ENCODE measurements at places on chromosomes 13 and 19. TPM values are rescaled to one million over a fixed set of nuclear protein-coding genes. Genes with fewer than 3 reads are reported as not detected.

DNA sequence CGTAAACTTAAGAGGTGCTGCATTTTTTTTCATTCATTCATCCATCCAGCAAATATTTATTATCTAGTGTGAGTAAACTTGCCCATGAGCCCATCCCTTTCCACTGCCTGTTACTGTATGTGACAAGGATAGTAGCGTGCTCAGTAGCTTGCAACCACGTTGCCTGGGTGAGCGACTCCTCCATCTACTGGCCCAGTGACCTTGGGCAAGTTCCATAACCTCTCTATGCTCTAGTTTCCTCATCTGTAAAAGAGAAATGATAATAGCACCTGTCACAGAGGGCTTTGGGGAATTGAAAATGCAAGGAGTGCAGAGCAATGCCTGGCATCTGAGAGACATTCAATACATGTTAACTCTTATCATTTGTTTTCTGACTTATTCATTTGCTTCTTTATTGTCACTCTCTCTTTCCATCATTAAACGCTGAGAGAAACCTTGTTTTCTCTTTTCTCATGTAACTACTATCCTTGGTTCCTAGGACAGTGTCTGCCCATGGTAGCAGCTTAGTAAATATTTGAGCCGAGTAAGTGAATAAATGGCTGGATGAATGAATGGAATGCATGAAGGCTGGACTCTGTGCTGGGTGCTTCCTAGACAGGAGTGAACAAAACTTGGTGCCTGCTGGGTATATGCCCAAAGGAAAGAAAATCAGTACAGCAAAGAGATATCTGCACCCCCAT is 19.9 kb downstream of the LRCH1 start:
- no peak for DNase-seq
- no peaks in the 10 kb centered on the region for H3K27me3 ChIP-seq
- H3K4me1 ChIP-seq, result peaks cover 24% of the 10 kb centered on the region
- no peak overlapping the region for H3K4me3 ChIP-seq
- H3K27ac ChIP-seq, result no peak overlapping the region

GRCh38 chr19:29402563-29402962 is 123.2 kb upstream of the VSTM2B start:
- no peak for DNase-seq
- no peaks in the 10 kb centered on the region for H3K36me3 ChIP-seq
- H3K27ac ChIP-seq, result no peak overlapping the region
- no peaks in the 10 kb centered on the region for H3K4me1 ChIP-seq
- H3K4me3 ChIP-seq, result no peak overlapping the region
- H3K27me3 ChIP-seq, result peaks cover 2% of the 10 kb centered on the region

DNA sequence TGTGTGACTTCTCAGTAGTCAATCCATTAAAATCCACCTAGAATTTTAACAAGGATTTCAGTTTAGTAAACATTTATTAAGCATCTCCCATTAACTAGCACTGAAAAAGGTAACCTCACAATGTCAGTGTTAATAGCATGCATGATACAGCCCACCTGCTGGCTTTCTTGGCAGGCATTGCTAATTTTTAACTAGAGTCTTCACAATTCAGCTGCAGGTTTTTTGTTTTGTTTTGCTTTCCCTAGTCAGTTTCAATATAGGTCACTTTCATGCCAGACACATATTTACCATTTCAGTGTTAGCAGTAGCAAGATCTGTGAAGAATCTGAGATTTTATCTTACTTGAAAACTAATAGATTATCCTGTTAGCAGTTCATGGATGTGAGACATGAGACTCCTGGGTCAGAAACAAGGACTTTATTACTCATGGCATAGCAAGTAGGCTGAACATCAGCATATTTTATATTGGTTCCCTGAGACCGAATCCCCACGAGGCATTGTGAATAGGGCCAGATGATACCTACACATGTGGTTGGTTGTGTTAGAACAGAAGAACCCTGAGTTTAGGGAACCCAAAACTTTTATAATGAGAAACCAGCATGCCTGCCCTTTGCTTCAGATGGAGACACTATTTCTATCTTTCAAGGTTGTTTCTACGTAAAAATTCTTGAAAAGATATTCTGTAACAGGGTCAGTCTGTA is 198.0 kb upstream of the HTR2A start:
- no peak overlapping the region for H3K4me3 ChIP-seq
- DNase-seq, result no peak
- H3K36me3 ChIP-seq, result no peaks in the 10 kb centered on the region
- H3K27ac ChIP-seq, result no peak overlapping the region
- no peaks in the 10 kb centered on the region for H3K4me1 ChIP-seq
- no peaks in the 10 kb centered on the region for H3K27me3 ChIP-seq

Gene HIPK4
- total RNA-seq, result 0.10 TPM

Gene CASP14
- not detected for total RNA-seq

All from activated CD4-positive, alpha-beta memory T cell treated with anti-CD3 and anti-CD28 coated beads, Interleukin-2, amount 10 ng/mL, durations not matched to agents 7 days and 5 days (primary cell).